ENCODE measurements at places on chromosomes 7 and 10. TPM values are rescaled to one million over a fixed set of nuclear protein-coding genes. Genes with fewer than 3 reads are reported as not detected.

Gene OR2A1
- polyA plus RNA-seq = 0.05 TPM

GRCh38 chr7:36264123-36264801 is 111.2 kb downstream of the EEPD1 start:
- no peak for DNase-seq

GRCh38 chr7:93921186-93921585 is 349 bp upstream of the GNG11 start:
- no peak for DNase-seq

DNA sequence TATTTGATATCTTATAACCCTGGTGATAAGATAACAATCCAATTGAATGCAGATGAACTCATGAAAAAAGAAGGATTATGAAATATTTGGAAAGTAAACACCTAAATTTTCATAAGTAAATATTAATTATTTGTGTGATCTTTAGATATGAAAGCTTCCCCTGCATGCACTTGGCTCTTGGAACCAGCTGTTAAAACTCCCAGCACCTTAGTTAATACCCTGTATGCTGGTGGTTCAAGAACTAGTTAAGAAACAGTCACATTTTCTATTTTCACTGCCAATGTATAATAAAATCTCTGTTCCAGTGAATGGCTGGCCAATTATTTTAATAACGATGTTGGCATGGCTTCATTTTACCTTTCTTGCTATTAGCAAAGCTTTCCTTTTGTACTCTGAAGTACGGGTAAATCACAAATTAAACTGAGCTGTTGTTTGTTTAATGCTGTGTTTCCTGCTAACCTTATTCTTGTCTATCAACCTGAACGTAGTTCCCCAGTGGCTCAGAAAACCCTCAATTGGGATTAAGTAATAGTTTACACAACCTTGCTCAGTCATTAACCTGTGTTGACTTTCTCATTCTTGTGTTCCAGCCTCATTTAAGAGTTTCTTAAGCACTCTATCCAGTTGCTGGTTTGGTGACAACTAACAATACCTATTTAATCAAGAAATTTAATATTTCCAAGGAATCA is 38.9 kb downstream of the MET start:
- DNase-seq = no peak

GRCh38 chr7:155252444-155252887 is 45.2 kb upstream of the INSIG1 start:
- DNase-seq = no peak

DNA sequence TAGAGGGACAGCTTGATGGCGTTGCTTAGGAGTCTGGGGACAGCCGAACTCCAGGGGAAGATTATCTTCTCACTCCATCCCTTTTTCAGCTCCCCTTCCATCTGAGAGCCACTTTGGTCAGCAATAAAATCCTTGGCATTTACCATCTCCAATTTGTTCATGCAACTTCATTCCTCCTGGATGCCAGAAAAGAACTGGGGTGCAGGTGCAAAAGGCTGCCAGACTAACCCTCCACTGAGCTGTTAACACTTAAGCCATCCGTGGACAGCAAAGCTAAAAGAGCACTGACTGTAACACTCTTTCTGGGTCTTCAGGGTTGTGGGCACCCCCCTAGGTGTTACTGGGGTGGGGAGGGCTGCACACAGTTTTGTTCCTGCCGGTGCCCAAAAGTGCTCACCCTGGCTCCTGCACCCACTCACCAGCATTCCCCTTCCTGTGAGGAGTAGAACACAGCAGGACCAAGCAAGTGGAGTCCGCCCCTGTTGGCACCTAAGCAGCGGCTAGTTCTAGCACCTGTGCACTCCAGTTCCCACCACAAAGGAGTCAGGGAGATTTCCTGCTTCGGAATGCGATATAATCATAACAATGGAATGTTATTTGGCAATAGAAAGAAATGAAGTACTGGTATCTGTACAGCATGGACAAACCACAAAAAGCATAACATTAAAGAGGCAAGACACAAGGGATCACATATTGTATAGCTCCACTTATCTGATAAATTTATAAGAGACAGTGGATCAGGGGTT is 95.1 kb downstream of the NPY start:
- DNase-seq = no peak

Data from H1 (cell line).